ENCODE measurements at places on chromosomes 11 and 22.

DNA sequence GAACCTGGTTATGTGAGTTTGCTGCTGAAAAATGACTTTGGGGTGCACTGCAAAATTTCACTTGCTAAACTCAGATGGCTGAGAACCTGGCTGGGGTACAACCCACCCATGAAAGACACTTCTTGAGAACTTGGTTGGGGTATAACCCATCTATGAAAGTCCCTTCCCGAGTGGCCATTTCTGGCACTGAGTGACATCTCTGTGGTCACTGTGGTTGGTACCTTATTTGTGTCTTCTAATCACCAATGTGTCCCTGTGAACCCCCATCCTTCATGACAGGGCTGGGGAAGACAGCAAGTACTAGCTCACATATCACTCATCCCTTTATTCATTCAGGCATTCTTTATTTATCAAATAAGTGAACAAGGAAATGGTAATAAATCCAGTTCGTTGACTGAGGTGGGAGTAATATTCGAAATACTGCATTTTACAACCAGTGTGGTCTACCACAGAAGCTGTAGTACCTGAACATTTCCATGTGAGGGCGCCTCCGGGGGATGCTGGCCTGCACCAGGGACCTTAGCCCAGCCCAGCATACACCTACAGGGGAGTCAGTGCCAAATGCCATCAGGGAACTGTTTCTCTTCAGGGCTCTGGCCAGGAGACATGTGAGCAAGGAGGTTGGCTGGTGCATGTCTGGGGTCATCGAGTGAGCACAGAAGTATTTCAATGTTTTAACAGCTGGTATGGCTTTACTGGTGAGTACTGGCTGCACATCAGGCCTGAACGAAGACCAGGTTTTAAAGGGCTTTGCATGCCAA lies 122.1 kb downstream of the CSNK2A3 start:
- DNase-seq, result peak; percentile 32

DNA sequence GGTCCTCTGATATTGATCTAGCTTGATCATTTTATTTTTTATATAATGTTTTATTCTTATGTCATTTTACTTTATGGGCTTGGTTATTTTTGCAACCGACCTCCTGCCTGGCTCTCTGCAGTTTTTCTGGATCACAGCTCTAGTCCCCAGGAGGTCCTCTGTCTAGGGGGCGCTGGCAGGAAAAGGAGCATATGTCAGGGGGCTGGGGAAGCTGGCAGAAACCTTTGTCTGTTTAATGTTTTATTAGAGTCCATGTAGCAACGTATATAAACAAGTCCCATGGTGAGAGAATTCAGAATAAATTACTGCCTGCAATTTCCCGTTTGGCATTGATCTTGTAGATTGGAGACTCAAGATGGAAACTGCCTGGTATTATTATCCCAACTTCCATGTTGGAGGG lies 133.5 kb upstream of the ZBED5 start:
- DNase-seq, result no peak

GRCh38 chr11:34175284-34176019 lies 70.0 kb downstream of the NAT10 start:
- DNase-seq, result no peak

DNA sequence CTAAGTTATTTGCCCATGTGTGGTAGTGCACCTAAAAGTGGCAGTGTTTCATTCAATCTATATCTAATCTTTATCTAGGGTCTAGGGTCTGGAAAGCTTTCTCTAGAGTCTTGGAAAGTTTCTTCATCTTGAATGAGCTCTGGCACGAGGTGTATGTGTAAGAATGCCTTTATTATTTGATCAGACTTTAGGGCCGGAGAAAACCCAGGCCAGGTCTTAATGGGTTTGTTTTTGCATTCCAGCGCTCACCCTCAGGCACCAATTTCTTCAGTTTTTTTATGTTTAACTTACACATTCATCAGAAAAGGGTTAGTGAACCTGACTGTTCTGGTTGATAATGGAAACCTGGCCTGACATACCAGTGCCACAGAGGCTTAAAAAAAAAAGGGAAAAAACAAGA lies 68.3 kb upstream of the SLN start:
- DNase-seq, result no peak

DNA sequence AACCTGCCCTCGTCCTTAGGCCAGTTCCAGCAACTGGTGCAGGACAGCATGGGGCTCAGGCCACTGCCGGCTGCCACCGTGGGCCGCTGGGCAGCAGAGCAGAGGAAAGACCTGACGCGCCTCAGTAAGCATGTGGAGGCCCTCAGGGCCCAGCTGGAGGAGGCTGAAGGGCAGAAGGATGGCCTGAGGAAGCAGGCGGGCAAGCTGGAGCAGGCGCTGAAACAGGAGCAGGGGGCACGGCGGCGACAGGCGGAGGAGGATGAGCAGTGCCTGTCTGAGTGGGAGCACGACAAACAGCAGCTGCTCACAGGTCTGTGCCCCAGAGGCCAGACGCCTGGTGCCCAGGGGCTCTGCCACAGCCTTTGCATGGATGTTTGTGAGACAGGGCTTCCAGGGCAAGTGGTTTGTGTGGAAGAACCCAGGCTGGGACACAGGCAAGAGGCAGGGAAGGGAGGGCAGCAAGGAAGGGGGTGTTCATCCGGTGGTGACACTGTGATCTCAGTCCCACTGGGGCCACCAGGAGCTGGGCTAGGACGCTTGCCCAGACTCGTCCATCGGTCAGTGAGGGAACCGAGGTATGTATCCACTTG lies 13.9 kb downstream of the CCDC157 start:
- DNase-seq, result no peak

DNA sequence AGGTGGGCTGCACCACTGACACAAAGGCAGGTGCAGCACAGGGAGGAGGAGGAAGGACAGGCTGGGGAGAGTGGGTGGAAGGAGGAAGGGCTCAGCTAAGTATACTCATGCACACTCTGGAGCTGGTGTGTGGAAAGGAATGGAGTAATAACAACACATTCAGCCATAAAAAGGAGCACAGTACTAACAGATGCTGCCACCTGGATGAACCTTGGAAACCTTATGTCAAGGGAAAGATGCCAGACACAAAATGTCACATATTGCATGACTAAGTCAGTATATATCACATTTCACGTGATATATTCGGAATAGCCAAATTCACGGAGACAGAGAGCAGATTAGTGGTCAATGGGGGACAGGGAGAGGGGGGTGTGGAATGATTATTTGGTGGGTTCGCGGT lies 389.6 kb upstream of the SYN3 start:
- DNase-seq, result no peak

GRCh38 chr11:5137014-5137413 lies 1.1 kb downstream of the OR52A5 start:
- DNase-seq, result no peak

DNA sequence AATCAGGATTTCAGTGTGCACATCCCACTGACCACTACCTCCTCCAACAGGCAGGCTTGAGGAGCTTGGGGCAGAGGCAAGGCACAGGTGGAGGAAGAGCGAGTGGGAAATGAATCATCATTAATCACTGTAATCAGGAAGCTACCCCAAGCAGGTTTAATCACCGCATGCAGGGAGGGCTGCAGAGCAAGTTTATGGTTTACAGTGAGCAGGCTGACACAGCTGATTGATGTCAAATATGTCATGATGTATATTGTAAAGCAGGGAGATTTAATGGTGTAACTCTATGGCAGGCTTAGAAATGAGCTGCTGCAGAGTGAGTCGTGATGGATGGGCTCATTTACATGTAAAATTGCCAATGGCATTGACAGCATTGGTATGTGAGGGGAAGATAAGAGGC lies 441.0 kb downstream of the NTM start:
- no peak for DNase-seq

DNA sequence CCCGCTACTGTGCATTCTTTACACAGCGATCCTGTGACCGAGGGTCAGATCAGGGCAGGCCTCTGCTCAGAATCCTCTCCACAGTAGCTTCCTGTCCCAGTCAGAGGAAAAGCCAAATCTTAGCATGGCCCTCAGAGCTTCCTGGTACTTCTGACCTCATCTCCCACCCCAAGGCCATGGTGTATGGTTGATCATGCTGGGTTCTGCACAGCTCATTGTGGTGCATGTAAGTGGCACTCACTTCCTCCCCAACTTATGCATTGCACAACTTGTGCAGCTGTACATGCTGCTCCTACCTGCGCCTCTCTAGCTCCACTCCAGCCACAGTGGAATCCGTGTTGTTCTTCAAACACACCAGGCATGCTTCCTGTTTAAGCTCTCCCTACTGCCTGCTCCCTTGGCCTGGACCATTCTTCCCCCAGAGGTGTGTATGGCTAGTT lies 20.3 kb downstream of the BMAL1 start:
- no peak for DNase-seq

DNA sequence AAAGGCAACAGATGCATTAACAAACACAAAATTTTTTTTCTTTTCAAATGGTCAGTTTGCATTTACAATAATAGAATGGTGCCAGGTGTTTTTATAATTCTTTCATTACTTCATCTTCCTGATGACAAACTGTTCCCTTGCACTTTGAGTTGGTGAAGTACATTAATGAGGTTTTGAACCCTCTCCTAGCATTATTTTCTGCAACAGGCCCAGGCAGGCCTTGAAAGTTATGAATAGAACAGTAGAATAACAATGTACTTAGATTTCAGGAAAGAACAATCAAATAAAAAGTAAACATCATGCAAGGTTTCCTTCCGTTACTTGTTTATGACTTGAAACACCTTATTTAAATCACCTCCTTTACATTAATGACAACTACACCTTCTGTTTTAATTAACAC lies 9.6 kb downstream of the BTG4 start:
- DNase-seq, result no peak
